ENCODE measurements at places on chromosomes 4 and X.

DNA sequence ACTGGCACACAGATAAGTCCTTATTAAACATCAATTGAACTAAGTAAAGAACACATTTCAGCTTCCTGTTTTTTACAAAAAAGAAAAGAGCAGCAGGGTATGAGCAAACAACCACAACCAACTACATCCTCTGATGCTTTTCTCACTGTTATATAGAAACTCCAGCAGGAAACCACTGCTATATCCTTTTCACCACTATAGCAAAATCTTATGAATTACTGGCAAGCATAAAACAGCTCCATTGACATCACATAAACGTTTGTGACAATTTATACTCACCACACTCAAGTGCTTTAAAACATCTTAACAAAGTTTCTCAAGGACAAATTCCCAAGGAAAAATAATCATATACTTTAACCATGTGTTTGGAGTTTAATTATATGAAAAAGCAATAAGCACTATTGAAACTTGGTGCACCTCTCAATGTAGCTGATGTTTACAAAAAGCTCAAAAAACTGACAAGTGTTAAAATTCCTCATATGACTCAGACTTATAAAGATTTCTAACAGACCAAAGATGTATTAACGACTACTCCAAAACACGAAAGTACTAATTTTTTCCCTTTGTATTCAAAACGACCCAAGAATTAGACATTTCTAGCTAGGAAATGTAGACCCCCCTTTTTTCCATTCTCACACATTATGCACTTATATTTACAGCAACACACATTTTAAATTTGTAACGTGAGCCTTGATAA, 12.9 kb downstream of the GPRIN3 start:
- DNase-seq: no peak

DNA sequence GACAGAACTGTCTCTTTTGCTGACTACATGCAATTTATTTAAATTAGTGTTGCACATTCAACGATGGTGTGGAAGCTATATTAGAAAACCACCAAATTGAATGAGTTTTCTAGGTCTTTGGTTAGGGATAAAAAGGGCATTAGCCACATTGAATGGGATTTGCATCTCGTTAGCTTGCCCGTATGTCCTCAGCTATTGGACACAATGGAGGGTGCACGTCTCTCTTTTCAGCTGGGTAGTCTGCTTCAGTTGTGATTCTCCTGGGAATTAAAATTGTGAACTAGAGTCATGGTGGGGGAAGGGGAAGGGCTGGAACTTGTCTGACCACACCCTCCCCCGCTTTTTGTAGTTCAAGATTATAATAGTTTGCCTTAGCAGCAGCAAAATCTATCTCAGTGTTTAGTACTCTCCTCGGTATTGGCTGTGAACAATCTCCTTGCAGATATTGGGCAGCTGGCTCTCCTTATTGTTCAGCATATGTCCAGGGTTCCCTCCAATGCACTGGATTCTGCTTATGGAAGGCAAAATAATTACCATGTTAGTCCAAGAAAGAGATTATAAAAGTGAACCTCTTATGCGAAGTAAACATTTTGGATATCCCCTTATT, 23.3 kb downstream of the TRIM2 start:
- DNase-seq: no peak

GRCh38 chr4:55749666-55750065, 69.9 kb upstream of the EXOC1L start:
- no peak for DNase-seq

DNA sequence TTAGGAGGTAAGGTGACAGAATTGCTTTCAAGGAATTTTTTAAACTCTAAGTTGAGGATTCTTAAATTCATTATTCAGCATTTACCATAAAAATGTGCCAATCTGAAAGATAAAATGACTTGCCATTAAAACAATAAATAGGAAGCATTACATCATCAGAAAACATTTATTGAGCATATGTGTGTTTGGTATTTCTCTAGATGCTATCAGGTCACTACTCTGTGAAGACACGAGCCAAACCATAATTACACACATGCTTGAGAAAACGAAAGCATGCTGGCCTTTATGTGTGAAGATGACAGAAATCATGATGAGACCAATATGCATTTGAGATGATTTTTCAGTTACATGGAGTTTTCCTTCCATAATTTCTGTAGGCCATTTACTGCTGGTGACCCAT, 12.3 kb upstream of the IL21 start:
- no peak for DNase-seq

DNA sequence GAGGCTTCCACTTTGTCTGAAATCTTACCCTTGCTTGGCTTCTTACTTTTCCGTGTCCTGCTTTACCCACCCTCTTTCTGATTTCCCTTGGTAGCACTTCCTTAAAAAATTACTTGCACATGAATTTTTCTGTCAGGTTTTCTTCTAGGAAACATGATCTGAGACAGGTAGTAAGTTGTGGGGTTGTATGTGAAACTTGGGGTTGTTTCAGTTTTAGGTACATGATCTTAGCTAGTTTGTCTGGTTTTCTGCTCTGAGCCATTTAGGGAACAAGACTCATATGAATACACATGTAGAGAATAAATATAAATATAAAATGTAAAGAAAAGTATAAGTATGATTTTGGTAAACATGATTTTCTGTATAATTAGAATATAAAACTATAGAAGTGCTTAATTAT, 17.4 kb upstream of the ARMCX2 start:
- DNase-seq: no peak

DNA sequence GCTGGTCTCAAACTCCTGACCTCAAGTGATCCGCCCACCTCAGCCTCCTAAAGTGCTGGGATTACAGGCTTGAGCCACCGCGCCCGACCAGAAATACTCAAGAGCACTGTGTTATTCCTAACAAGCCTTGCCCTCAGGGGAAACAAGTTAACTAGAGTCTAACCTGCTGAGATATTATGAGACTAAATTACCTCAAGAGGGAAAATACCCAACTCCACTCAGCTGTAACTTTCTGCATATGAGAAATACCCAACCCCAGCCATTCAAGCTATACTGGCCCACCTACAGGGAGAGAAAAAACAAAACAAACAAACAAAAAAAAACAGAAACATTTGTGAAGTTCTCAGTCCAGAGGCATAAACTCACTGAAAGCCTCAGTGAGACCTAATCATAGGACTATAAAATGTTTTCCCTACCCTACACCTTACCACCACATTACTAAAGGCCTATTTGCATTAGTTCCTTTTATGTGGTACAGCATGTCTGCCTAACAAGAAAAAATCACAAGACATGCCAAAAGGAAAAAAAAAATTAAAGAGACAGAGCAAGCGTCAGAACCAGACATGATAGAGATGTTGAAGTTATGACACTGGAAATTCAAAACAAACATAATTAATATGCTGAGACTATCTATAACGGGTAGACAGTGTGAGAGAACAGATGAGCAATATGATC, 876.0 kb downstream of the FSTL5 start:
- DNase-seq: no peak

GRCh38 chr4:102569200-102569599, 68.0 kb downstream of the NFKB1 start:
- DNase-seq: no peak

DNA sequence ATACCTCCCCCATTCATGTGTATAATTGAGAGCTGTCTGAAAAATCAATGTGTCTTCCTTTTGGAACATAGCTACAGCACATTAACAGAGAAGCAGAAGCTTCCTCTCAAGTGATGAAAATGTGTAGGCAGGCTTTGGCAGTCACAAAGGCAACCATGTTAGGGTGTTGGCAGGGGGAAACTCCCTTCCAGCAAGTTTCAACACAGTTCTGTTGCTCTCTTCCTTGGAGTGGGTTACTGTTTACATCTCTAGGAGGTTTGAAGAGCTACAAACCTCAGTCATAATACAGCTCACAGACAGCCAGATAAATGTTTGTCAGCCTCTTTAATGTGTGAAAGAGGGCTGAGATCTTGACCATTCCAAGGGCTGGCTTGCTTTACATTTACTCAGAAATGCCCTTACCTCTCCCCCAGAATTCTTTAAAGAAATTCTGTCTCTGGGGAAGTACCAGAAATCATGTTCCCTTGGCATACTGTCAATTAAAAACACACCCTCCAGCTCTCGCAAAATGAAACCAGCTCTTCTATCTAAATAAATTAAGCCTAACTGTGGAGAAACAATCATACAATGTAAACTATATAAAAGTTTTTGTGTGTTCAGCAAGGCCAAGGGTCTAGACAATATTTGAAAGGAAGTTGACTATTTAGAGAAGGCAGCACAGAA, 18.9 kb downstream of the ZBTB33 start:
- no peak for DNase-seq

GRCh38 chr4:135464311-135464710, 1262.7 kb upstream of the PABPC4L start:
- DNase-seq: no peak

DNA sequence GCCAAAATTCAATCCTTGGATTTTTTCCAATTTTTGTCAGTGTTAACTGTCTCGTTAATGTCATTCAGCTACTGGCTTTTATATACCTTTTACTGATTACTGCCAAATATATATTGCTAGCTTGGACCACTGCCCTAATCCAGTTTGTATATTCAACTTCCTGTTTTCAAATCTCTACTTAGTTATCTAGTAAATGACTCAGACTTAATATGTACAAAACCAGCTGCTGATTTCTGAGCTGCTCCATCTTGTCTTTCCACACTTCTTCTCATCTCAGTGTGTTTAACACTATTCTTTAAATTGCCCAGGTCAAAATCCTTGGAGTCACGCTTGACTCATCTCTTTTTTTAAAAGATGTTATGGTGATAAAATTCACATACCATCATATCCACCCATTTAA, 1196.7 kb downstream of the RAPGEF2 start:
- DNase-seq: no peak

DNA sequence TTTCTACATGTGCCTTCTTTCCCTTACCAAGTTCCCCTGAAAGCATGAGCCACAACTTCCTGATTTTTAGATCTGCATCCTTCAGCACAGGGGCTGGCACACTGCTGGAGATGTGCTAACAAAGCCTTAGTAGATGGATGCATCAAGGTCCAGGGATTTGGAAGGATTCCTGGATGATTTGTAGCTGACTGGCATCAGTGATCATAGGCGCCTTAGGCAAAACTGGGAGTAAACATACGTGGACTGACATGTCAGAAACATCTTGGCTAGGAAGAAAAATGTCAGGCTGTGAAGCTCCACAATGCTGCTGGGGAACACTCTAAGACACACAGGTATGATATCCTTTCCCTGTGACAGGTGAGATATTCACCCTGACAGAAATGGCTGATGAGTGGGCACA, 156.4 kb downstream of the AMELX start:
- no peak for DNase-seq

- no peak for DNase-seq
Observed at GRCh38 chr4:124018383-124019317, 622.1 kb downstream of the SPRY1 start.

GRCh38 chr4:182863501-182863900, 53.7 kb downstream of the DCTD start:
- DNase-seq: no peak

DNA sequence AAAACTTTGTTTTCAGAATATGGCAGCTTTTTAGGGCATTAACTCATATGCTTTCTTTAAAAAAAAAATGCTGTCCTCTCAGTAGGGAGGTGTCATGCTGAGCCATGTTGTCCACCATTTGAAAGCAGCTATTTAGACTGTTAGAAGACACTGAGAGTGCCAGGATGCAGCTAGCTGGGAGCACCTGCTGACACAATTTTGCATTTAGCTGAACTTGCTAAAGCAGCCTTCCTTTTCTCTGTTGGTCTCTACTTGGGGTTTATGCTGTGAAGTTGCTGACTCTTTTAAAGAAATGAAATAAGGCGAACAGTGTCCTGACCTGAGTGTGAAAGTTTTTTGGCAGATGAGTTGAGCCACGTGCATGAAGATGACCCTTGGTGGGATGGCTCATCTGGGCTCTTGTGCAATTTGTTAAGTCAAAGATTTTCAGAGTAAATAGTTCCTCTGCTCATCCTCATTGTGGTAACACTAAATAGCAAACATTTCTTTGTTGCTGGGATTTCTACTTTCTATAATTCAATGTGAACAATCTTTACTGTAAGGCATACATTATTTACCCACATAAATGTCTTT, 64.5 kb downstream of the CDS1 start:
- DNase-seq: no peak
